Activated CD4-positive, alpha-beta T cell treated with anti-CD3 and anti-CD28 coated beads for 36 hours (primary cell): ENCODE measurements at places on chromosomes 5 and 9. TPM values are rescaled to one million over a fixed set of nuclear protein-coding genes. Genes with fewer than 3 reads are reported as not detected.

DNA sequence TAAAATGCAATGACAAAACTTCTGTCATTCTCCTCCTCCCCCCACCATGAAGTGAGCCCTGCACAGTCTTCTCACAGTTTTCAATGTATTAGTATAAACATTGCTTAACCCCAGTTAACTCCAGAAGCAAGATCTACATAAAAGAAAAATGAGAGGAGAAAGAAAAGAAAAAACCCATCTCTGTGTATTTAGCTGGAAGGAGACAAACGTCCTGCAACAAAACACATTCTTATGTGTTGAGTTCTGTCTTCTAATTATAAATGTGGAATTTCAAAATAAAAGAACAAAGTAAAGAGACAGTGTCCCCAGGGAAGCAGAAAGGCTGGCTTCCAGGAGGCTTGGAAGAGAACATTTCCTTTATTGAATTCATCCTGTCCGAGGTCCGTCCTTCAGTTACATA, 491.9 kb upstream of the TUSC1 start:
- no peaks in the 10 kb centered on the region for H3K36me3 ChIP-seq
- H3K4me1 ChIP-seq: no peaks in the 10 kb centered on the region
- H3K4me3 ChIP-seq: no peak overlapping the region

DNA sequence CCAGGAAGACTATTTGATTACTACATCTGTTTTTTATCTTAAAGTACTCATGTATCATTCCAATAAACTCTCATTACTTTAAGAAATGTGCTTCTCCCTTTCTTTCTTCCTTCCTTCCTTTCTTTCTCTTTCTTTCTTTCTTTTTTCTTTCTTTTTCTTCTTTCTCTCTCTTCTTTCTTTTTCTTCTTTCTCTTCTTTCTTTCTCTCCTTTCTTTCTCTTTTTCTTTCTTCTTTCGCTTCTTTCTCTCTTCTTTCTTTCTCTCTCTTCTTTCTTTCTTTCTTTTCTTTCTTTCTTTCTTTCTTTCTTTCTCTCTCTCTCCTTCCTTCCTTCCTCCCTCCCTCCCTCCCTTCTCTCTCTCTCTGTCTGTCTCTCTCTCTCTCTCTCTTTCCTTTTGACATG, 298.6 kb upstream of the ANKH start:
- H3K27me3 ChIP-seq: no peaks in the 10 kb centered on the region
- H3K4me1 ChIP-seq: no peaks in the 10 kb centered on the region
- no peak overlapping the region for H3K27ac ChIP-seq
- no peaks in the 10 kb centered on the region for H3K36me3 ChIP-seq
- no peak for DNase-seq

The MYOT gene
- total RNA-seq: not detected

The OTULIN gene
- total RNA-seq: 48.0 TPM
